ENCODE measurements at places on chromosomes 16 and 17.

- no peak for DNase-seq
Observed at GRCh38 chr17:43906951-43907424, 348 bp downstream of the MPP2 start.

GRCh38 chr16:89489040-89489897 lies 1.1 kb downstream of the ANKRD11 start:
- DNase-seq = no peak

- DNase-seq = no peak
Observed at GRCh38 chr17:31674717-31675349, 184.2 kb downstream of the COPRS start.

GRCh38 chr17:75779987-75780889 lies 4.4 kb upstream of the UNK start:
- DNase-seq = no peak

- no peak for DNase-seq
Observed at GRCh38 chr17:17351356-17351891, 48.3 kb downstream of the NT5M start.

DNA sequence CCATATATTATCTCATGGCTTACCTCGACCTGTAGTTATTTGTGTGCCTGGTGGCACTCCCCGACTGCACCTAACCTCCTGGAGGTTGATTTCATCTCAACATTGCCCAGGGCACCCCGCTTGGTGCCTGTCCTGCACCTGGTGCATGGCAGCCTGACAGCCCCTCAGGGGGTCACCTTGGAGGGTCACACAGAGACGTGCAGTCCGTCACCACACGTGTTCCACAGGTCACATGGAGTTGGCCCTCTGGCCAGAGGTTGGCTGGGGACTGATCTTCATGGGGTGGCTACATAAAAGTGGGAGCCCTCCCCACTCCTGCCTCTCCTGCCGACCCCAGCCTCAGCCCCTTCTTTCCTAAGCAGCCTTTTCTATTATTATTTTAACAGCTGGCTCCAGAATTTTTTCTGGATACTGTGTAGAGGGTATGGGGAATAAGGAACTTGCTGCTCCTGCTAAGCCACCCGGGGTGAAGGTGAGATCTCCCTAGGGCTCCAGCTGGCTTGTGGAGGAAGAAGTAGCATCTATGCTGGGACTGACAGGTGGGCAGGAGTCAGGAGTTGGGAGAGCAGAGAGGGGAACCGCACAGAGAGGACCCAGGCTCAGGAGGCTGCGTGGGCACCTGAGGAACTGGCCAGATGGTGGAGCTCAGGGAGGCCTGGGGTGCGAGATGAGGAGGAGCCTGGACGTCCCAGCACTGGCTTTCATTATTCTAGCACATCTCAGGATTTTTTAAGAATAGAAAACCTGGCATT lies 12.5 kb upstream of the NKD1 start:
- DNase-seq = no peak

DNA sequence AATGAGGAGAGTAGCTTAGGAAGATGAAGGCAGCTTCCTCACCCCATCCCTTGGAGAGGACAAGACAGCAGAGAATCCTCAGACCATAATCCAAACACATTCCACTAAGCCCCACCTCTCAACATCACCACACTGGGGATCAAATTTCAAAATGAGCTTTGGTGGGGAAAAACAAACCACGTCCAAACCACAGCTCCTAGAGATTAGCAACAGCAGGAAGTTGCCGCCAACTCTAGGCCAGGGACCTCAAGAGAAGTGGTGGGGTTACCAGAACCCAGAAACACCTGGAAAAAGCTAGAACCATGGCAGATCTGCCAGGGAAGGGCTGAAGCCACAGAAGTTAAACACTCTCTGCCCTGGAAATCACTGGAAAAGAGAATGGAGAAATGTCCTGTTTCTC lies 571.6 kb downstream of the HS3ST4 start:
- DNase-seq = no peak

GRCh38 chr16:19804538-19805323 lies 79.9 kb downstream of the GPRC5B start:
- peak; percentile 20 for DNase-seq

DNA sequence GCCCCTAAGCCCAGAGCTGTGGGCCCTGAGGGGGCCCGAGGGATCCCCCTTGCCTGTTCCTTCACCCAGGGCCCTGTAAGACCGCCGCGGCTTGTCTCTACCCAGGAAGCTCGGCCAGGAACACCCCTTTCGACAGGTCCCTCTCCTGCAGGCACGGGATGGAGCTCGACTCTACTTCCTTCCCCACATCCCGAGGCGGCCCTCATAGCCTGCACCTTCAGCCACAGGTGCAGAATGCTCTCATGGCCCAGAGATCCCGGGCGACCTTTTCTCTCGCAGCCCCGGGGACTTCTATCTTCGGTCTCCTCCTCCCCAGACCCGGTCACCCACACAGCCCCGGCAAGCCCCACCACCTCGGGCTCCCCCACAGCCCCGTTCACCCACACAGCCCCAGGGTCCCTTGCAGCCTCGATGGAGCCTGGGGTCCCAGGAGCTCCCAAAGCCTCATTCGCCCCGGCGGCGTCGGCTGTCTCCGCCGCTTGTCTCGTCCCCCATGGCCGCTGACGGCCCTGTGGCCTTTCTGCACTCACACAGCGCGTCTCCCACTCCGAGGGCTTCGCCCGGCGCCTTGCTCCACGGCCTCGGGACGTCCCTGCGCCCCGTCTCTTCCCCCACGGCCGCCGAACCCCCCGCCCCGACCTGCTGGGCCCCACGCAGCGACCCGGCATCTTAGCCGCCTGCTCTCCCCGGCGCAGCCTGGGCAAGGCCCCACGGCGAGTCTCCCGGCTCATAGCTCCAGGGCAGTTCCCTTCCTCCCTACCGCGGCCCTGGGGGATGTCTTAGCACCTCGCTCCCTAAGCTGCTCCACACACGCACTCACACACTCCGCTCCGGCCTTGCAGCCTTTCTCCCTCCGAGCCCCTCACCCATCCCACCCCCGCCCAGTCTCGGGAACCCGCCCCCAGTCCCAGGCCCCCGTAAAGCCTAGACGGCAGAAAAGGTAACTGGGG lies 650 bp downstream of the KIAA0753 start:
- DNase-seq = no peak

DNA sequence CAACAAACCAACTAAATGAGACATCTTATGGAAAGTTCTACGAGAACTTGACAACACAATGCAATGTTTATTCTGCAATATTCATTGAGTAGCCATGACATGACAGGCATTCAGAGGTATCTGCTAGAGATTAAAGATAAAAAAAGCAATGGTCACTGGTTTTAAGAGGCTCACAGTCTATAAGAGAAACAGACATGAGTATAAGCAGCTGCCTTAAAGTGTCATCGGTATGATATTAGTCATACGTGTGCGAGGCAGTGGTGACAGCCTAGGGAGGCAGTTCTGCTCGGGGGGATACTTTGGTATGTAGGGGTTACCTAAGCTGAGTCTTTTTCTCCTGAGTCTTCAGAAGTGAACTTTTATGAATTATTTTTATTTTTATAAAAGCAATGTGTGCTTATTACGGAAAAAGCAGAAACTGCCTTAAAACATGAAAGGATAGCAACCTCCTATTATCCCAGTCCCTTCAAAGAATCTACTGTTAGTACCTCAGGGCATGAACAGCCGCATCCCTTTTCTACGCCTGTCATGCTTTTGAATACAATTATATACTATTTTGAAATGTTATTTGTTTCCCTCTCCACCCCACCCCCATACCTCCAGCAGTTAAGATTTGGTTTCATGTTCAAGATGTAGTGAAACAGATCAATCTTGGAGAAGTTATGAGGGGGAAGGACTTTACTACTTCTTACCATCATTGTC lies 7.7 kb downstream of the ST6GALNAC1 start:
- no peak for DNase-seq

DNA sequence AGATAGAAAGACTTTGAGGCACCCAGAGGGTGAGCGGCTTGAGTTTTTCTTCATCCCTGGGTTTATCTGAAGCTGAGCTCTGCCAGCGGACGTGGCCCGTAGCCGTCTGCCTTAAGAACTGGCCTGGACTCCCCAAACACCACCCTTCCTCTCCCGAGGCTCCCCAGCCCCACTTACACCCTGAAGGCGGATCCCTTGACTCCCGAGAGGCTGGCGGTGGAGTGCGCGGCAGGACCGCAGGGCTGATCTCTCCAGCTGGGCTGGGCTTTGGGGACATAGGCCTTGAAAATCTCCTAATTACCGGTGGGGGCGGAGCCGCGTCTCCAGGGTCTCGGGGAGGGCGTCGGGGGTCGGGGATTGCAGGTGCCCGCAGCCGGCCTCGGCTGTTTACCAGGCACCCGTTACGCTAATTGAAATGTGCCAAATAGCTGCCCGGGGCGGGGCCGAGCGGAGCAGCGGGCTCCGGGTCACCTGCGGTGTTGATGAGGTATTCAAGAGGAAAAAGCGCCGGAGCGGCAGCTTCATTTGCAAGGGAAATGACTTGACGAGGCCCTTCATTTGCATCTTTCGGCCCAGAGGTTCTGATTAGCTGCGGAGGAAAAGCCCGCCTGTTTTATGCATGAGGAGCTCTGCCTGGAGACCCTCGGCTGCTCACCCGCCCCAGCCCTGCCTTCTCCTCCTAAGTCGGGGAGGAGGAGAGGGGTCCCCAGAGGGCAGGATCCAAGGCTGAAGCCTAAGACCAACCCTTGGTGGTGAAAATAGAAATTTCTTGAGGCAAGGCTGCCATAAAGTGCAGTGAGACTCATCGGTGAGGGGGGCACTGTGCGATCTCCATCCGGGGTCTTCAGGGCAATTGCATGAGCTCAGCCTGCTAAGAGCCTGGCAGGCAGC lies 100.7 kb downstream of the MGAT5B start:
- peak; percentile 14 for DNase-seq

- DNase-seq = no peak
Observed at GRCh38 chr16:1290063-1290501, 19.4 kb upstream of the UBE2I start.

- no peak for DNase-seq
Observed at GRCh38 chr17:21082001-21082436, 39.2 kb upstream of the USP22 start.

- DNase-seq = no peak
Observed at GRCh38 chr16:56732366-56732765, 2.4 kb downstream of the NUP93 start.

GRCh38 chr16:69762814-69763598 lies 874 bp downstream of the WWP2 start:
- no peak for DNase-seq

- no peak for DNase-seq
Observed at GRCh38 chr16:85585711-85586110, 27.4 kb upstream of the GSE1 start.

DNA sequence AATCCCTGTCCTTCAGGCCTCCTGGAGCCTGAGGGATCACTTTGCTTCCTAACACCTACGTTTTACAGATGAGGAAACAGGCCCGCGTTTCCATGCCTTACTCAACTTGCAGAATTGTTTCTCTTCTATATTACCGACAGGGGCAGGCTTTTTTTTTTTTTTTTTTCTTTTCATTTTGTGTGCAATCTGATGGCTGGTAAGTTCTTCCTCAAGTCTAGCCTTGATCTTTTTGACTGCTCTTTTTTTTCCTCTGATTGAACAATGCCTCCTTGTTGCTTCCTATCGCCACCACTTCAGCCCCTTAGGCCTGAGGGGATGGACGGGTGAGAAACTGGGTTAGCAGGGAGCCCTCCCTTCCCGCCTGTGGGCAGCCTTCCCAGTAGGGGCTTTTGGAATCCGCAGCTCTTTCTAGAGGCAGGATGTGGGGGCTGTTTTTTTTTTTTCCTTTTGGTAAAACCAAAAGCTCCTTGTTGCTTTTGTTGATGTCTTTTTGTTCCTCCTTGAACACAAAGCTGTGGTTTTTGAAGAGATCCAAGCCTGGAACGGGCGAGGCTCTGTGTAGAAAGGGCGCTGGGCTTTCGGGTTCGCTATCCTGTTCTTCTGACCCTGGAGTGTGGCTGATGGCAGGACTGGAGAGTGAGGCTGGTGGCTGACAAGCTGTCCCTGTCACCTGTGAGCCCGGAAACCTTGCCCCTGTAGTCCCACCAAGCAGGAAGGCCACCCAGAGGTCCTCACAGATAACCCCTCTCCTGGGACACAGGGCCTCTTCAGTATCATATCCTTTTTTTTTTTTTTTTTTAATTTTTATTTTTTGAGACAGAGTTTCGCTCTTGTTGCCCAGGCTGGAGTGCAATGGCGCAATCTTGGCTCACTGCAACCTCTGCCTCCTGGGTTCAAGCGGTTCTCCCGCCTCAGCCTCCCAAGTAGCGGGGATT lies 14.0 kb downstream of the LASP1 start:
- no peak for DNase-seq

GRCh38 chr16:55252577-55252976 lies 71.4 kb upstream of the IRX6 start:
- no peak for DNase-seq

DNA sequence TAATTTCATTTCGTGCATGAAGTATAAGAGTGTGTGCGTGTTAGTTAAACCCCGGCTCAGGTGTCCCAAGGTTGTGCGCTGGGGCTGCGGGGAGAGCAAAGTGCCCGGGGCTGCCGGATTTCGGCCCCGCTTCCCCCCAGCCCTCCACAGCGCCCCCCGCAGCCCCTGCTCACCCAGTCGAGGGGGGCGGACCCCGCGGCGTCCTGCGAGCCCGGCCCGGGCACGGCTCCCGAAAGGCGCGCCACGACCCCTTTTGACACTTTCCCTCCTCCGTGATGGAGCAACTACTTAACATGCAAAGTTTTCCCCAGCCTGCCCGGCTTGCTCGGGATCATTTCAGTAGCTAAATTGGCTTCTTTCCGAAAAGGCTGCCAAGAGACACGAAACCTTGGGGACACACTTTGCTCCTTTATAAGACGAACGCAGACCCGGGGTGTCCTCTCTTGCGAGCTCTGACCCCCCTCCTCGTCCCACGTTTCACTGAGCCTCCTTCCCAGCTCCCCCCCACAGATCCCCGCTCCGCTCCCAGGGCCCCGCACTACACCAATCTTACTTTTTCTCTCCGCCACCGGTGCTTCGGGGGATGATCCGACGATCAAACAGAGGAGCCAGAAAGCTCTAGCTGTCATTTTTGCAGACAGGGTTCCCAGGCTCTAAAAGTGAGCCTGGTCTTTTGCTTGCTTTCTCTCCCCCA lies 552 bp downstream of the C17orf58 start:
- no peak for DNase-seq

DNA sequence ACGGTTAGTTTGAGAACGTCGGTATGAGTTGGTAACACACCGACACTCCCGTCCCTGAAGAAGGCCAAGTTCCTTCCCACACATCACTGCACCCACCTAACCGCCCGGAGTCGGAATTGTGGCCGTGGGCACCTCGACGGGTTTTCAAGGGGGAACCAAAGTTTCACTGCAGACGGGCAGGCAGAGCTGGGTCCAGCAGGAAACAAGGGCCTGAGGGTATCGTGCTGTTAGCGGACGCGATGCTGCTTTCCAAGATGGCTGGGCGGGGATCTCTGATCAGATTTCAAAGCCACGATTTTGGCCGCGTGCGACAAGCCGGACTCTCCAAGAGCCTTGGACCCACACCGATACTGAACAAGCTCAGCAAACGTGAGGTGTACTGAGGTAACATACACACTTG lies 82.3 kb upstream of the DOC2B start:
- DNase-seq = no peak

- no peak for DNase-seq
Observed at GRCh38 chr17:2789700-2790099, 6.5 kb upstream of the RAP1GAP2 start.

- DNase-seq = no peak
Observed at GRCh38 chr16:46908540-46909372, 24.6 kb downstream of the GPT2 start.

- no peak for DNase-seq
Observed at GRCh38 chr17:10316801-10317542, 55.8 kb downstream of the MYH13 start.

GRCh38 chr17:77375108-77375916 lies 234.5 kb downstream of the SEC14L1 start:
- DNase-seq = no peak

All from NCI-H187 treated with DMSO at 0.1 percent for 48 hours (cell line).